Caco-2 (cell line): ENCODE measurements at places on chromosomes 5 and 9.

- DNase-seq = peak; percentile 25
Measured at GRCh38 chr9:79489261-79490000, 82.3 kb upstream of the TLE4 start.

DNA sequence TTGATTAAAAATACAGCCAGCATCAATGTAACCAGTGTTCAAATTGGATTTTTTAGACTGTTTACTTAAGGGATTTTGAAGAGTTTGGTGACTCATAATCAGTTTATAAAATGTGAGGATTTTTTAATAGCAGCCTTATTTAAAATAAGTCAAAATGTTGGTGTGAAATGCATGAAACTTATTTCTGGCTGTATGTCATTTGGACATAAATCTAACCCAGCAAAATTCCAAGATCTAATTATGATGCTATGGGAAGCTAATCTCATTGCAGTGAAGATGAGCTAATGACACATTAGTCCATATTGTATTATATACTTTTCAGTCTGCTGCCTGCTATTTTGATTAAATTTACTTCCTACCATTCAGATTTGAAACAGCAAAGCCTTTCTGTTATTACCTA is 140.3 kb downstream of the AOPEP start:
- no peak for DNase-seq

DNA sequence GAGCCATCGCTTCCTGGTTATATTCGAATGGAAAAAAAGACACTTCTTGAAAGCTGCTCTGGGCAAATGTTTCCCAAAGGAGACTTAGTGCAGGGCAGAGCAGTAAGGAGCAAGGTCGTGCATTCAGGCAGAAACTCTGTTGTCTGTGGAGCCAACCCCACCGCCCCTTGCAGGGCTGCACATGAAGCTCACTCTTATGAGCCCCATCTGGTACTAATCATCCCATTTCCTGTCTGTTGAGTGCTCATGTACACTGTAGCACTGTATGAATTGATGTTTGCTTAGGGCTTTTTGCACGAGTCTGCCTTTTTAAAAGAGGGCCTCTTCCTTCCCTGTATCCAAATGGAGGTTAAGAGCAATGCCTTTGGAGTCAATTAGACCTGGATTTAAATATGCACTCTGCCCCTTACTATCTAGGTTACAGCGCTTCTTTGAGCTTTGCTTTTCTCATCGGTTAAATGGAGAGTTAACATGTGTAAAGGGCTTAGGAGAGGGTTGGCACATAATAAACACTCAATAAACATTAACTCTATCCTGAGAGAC is 25.4 kb downstream of the HMHB1 start:
- no peak for DNase-seq

GRCh38 chr5:32522429-32523143 is 62.8 kb upstream of the SUB1 start:
- DNase-seq = no peak

GRCh38 chr9:14251154-14252071 is 62.5 kb downstream of the NFIB start:
- peak; percentile 74 for DNase-seq

- DNase-seq = peak; percentile 29
Measured at GRCh38 chr5:150575745-150576448, 64.6 kb upstream of the SYNPO start.

GRCh38 chr9:87592554-87593358 is 95.1 kb downstream of the DAPK1 start:
- DNase-seq = no peak

DNA sequence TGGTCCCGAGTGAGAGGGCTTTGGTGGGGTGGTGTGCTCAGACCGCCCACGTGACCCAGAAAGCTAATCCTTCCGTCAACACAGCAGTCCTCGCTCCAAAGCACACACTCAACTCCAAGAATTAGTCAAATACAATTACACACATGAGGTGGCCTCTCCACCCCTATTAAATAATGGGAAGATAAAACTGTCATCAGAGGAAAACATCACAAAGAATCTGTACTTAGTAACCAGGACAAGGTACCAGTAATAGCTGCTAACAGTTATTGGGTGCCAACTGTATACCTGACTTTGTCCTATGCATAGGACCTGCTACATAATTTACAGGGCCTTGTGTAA is 222.8 kb downstream of the HSPA4 start:
- DNase-seq = peak; percentile 78

GRCh38 chr9:127746959-127747569 is 12.0 kb upstream of the TOR2A start:
- peak; percentile 38 for DNase-seq

DNA sequence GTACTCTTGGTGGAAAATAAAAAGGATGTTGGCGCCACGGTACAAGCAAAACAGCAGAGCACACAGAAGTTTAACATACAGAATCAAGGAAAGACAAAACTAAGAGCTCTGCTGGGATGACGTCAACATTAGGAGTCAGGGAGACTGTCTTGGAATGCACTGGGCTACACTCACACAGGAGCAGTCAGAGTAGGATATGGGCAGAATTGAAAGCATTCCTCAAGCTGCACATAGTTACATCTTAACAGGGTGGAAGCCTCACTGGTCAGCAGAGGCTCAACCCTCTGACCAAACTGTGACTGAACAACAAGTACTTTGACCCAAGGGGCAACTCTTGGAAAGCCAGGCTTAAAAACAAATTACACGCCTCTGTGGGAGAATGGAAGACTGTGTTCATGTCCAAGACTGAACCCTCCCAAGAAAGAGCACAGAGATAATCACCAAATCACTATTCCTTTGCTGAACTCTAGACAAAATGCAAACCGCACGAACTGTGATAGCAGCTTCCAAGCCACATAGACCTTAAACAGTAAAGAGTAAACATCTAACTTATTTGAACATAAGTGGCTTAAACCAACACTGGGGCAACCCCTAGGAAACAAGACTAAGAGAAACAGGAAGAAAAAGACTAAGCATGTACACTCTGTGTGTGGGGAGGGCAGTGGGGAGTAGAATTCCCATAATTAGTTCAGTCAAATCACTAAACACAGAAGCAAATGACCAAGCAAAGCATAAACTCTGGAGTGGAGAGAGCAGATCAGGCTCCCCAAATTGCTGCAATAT is 772.7 kb downstream of the PRELID2 start:
- DNase-seq = no peak

DNA sequence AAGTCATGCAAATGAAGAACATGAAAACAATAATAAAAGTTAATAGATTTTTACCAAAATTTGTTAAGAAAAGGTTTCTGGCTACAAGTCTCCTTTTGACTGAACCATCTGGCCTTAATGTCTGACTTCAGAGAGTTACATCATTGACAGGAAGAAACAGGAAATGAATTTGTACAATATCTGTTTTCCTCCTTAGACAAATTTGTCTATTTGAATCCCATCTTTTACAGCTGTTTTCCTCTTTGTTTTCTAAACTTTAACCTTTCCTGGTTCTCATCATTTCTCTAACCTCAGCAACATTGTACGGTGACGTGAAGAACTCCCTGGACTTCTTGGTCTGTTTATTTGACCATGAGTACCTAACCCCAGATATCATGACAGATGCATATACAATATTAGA is 567.5 kb upstream of the RIOK2 start:
- DNase-seq = no peak

GRCh38 chr5:113302120-113302519 is 132.7 kb downstream of the TSSK1B start:
- no peak for DNase-seq

- DNase-seq = no peak
Measured at GRCh38 chr9:120538339-120538738, 41.6 kb downstream of the CDK5RAP2 start.

DNA sequence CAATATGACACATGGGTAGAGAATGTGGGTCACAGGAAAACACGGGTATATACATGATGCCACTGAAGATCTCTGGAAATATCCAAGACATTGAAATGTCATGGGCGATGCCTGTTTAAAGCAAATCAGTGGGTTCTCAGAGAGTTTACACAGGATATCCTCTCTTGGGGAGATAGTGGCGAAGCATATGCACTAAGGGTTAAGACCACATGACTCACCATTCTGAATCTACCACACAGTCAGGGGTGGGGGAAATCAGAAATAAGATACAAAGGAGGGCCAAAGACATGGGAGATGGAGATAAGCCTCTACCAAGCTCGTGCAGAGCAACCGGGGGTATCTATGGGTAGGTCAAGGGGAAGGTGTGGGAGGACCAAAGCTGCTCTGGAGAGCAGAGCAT is 58.8 kb downstream of the SH3PXD2B start:
- no peak for DNase-seq

- DNase-seq = no peak
Measured at GRCh38 chr5:131528682-131529081, 106.3 kb downstream of the RAPGEF6 start.

DNA sequence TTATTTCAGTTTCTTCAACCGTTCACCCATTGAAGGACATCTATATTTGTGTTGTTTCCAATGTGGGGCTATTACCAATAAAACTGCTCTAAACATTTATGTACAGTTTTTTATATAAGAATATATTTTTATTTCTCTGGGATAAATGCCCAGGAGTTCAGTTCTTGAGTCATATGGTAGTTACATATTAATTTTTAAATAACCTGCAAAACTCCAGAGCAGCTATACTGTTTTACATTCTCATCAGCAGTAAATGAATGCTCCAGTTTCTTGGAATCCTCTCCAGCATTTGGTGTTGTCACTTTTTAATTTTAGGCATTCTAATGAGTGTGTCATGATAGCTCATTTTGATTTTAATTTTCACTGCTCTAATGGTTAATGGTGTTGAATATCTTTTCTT is 36.2 kb downstream of the CDK7 start:
- no peak for DNase-seq

DNA sequence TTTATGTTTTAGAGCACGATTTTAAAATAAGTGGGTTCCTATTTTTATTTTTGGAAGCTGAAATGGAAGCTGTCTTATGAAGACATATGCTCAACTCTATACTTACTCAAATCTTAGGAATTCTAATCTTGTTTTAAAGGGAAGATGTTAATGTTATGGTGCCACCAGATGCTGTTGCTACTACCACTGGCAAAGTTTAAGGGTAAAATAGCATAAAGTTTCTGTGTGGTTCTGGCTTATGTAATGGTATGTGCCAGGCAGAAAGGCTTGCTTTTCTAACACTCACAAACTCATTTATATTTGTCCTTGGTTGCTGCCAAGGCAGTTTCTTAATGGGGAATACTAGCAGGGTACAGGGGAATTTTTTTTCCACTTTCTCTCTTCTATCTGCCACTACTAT is 204.9 kb downstream of the ZSWIM6 start:
- no peak for DNase-seq

DNA sequence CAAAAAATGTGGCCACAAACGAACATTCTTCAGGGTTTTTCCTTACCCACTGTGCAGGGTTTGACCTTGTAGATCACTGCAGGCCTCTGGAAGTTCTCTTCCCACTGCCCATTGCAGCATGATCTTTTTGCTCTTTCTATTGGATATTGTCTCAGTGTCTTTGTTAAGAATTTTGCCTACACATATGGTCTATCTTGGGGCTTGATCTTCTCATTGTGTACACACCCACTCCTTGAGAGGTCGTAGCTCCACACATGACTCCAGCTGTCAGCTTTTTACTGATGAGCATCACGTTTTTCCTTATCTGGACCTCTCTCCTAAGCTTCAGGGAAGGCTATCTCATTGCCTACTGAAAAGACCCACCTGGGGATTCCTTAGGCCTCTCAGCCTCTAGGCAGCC is 3.0 kb upstream of the GLRX start:
- no peak for DNase-seq

DNA sequence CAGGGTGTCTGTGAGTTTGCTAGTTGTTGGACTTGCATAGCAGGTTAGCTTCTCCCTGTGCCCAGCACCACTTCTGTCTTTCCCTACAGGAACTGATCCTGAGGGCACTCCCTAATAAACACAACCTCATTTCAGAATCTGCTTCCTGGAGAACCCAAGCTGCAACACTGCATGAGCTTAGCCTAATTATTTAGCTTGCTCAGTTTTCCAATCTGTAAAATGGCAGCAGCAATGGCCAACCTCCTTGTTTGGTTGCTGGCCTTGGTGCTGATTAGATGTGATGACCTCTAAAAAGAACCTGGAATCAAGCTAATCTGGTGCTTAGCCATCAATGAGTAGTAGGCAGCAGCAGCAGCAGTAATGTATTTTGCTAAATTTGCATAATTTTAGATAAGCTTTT is 133.9 kb downstream of the ADCY2 start:
- no peak for DNase-seq

DNA sequence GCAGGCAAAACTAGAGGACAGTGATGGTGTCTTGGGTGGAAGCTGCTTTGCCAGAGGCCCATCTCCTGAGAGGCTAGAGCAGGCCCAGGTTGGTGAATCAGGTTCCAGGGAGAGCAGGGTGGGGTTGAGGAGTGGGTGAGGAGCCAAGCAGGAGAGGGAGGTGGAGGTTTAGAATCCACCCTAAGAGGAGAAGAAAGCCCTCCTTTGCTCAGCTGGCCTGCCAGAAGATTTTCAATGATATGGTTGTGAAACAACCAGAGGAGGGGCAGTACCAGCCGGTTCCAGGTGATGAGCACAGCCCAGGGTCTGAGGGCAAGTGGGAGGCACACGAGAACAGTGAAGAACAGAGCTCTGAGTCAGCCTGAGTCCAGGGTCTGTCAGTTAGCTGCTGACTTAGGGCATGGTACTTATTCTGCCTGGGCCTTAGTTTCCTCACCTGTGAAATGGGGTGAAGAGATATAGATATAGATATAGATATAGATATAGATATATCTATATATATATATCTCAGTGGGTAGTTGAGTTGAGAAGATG is 17.8 kb downstream of the PPARGC1B start:
- DNase-seq = no peak

DNA sequence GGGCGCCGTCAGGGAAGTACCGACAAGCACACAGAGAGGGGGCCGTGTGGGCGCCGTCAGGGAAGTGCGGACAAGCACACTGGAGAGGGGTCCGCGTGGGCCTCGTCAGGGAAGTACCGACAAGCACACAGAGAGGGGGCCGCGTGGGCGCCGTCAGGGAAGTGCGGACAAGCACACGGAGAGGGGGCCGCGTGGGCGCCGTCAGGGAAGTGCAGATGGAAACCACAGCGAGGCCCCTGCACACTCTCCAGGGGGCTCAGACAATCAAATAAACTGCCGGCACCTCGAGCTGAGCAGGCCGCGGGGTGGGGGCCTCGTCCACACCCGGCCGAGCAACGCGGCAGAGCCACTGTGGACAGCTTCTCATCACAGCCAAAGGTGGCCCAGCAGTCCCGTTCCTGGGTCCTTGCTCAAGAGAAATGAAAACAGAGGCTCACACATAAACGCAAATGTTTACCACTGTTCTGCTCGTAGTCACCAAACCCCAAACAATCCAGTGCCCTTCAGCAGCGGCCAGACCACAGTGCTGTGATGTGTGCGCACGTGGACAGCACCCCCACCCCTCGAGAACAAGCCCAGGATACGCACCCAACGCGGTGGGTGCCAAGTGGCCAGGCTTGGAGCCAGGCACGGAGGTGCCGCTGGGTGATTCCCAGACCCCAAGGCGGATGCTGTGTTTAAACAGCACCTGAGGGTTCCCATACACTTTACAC is 24.7 kb downstream of the TPPP start:
- DNase-seq = no peak

- no peak for DNase-seq
Measured at GRCh38 chr5:133409210-133409674, 203.1 kb downstream of the FSTL4 start.

DNA sequence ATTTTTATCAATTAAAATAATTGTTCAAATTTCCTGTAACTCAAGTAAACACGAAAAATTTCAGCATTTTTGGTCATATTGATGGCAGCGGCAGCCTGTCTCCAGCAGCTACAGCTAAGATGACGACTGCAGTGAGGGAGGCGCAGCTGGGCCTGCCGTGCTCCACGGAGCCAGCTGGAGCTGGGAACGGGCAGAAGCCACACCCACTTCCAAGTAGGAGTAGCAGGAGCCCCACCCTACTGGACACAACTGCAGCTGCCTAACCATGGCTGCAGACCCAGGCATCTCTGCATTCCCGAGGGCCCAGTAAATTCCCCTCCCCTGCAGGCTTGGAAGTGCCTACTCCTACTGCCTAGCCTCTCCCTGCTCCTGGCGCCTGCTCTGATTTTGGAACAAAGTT is 2031.7 kb downstream of the EFNA5 start:
- DNase-seq = peak; percentile 47
